ENCODE measurements at places on chromosomes 1 and 21. TPM values are rescaled to one million over a fixed set of nuclear protein-coding genes. Genes with fewer than 3 reads are reported as not detected.

DNA sequence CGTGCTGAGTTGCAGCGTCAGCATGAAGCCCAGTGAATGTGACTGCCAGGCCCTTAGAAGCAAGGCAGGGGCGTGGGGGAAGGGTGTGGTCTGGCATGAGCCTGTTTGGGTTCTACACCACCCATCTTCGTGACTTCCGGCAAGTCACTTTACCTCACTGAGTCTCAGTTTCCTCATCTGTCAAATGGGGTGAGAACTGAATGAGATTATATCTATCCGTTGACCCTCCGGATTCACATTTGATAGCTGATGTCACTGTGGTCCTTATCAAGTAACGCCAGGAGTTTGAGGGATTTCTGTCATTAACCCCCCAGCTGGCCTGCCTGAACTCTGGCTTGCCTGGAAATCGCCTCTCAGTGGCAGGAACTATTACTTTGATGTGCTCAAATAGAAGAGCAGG lies 15.6 kb downstream of the MRPL37 start:
- no peak for DNase-seq

- DNase-seq: no peak
Observed at GRCh38 chr1:51660580-51660979, 43.7 kb downstream of the OSBPL9 start.

DNA sequence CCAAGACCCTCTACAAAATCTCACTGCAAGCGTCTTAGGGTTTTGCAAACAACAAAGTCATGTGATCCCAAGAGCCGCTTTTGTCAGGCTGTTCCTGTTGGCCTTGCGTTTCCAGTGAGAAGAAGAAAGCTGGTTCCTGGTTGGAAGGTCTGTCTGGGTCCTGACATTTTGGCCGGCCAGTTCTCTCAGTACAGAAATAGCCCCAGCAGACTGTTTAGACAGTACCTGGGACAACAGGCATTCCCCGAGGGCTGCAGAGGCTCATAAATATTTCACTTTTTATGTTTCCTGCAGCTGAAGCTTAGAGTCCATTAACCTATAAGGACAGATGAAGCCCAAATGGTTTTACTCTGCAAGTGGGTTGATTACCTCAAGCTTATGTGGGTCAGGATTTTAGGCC lies 8.6 kb downstream of the GPR137B start:
- no peak for DNase-seq

DNA sequence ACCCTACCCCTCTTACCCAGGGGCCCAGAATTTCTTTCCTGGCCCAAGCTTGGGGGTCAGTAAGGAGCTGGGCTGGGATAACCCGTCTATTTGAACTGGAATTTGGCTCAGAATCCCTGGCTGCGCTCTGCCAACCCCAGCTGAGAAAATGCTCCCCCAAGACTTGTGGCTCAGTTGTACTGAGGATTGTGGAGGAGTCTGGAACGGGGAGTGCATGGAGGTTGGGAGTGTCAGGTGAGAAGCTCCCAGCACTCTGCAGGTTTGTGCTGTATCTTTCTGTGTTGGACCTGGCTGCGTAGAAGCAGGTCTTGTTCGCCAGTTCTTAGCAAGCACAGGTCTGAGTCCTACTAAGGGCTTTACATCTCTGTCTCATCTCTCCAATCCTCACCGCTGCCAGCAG lies 1.6 kb downstream of the TCEA3 start:
- DNase-seq: no peak

TAS1R1 gene
- total RNA-seq: not detected

HSPA6 gene
- 5.9 TPM for total RNA-seq

GRCh38 chr1:116943438-116943837 lies 33.7 kb downstream of the PTGFRN start:
- DNase-seq: no peak

C1orf141 gene
- total RNA-seq: 0.07 TPM

TNNI3K gene
- total RNA-seq: not detected

KCNE1 gene
- total RNA-seq: 1.2 TPM

WNT2B gene
- 0.86 TPM for total RNA-seq

- DNase-seq: no peak
Observed at GRCh38 chr1:29563092-29563491, 326.8 kb downstream of the PTPRU start.

DNA sequence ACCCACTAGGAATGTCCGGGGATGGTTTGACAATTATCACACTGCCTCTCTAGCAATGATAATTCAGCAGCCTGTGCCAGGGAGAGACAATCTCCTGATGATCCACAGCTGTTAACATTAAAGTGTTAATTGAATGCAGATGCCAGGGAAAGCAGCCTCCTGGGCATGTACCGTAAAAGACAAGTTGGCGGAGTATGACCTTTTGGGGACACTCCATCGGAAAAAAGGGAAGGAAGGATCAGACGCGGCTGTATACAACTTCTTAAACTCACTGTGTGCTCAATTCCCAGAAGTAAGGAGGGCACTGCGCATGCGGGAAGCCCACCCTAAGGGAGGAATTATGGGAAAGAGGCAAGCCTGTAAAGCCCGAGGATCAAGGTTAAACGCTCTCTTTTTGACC lies 62.6 kb downstream of the MAP3K7CL start:
- no peak for DNase-seq

DNA sequence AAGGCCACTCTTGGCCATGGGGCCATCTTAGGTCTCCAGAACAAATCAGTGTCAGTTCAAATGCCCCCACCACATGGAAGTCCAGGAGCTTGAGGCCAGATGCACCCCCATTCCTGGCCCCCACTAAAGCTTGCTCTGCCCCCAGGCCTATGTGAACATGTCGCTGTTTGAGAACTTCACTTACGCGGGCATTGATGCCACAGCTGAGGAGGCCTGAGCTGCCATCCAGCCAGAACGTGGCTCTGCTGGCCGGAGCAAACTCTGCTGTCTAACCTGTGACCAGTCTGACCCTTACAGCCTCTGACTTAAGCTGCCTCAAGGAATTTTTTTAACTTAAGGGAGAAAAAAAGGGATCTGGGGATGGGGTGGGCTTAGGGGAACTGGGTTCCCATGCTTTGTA lies 15.1 kb upstream of the MPL start:
- DNase-seq: no peak

- no peak for DNase-seq
Observed at GRCh38 chr1:110069404-110070281, 829 bp downstream of the ALX3 start.

DNA sequence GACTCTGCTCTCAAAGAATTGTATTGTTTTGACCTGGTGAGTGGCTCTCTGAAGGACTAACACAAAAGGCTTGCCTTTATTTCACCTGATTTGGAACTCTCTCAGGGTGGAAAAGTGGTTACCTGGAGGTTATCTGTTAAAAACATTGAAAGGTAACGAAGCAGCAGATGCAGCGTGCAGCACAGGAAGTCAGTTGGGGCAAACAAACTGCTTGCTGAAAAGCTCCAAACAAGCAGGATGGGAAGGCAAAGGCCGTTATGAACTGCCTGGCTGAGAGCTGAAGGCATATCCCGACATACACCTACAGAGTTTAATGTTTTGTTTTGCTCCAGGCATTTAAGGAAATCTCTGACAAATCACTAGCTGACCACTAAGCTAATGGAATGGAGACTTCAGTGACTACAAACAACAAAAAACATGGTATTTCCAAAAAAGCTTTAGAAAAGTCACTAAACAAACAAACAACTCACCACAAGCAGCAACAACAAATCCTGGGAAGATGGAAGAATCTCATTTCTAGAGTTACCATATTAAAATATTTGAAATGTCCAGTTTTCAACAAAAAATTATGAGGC lies 44.3 kb upstream of the BATF3 start:
- DNase-seq: no peak

- no peak for DNase-seq
Observed at GRCh38 chr21:29233611-29234540, 64.8 kb upstream of the BACH1 start.

Data from natural killer cell treated with Interleukin-12 subunit alpha and Interleukin-12 subunit beta and Interleukin-15 and Interleukin-18, amount 100 ng/mL, for 72 hours (primary cell).